CD8-positive, alpha-beta T cell (primary cell): ENCODE measurements at places on chromosomes 4 and X.

- DNase-seq: no peak
Measured at GRCh38 chr4:141416677-141417363, 196.1 kb downstream of the ZNF330 start.

- DNase-seq: no peak
Measured at GRCh38 chrX:120664081-120664480, 34.2 kb upstream of the C1GALT1C1 start.

- DNase-seq: no peak
Measured at GRCh38 chr4:56229947-56230346, 157.3 kb downstream of the AASDH start.

- DNase-seq: no peak
Measured at GRCh38 chrX:13293700-13294099, 26.2 kb downstream of the ATXN3L start.
